ENCODE measurements at places on chromosomes 6 and 20.

GRCh38 chr6:139752086-139752485 is 377.6 kb upstream of the CITED2 start:
- DNase-seq, result no peak

GRCh38 chr6:135163440-135163738 is 17.7 kb upstream of the MYB start:
- no peak for DNase-seq

DNA sequence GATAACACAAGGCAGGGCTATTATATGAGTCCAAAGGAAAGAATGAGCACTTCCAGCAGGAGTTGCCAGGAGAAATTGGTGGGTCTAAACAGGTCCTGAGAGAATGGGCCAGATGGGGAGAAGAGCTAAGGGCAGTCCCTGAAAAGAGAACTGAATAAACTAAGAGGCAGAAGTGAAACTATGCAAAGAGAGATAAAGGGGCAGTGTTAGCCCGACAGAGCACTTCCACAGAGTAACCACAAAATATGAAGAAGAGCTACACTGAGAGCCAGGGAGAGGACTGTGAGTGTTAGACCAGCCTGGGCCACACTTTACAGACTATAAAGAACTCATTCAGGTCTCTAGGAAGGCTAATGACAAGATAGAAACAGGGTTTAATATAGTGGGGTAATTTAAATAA is 43.8 kb downstream of the RALGAPA2 start:
- no peak for DNase-seq

GRCh38 chr6:83354747-83355146 is 76.1 kb downstream of the ME1 start:
- DNase-seq, result no peak

DNA sequence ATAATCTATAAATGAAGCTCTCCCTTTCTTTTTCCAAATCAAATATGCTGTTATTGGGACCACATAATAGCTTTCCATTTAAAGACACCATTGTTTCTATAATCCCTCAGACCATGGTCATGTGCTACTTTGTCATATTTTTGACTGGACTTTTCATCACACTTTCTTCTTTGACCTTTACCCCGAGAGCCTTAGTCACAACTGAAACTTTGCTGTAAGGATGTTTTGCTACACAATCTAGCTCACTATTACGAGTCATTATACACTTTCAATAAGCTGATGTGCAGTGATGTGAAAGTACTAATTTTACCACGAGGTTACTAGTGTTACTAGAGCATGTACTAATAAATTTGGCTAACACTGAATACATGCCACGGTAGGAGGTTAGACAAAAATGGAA is 367.2 kb upstream of the RUNX2 start:
- DNase-seq, result no peak

- DNase-seq, result no peak
These were observed 113.6 kb downstream of the C6orf58 start for GRCh38 chr6:127690588-127690987.

All from activated CD4-positive, alpha-beta T cell treated with anti-CD3 and anti-CD28 coated beads for 1 hour (primary cell).